ENCODE measurements at places on chromosomes 2 and 18.

GRCh38 chr2:117335967-117336366, 478.5 kb upstream of the DDX18 start:
- DNase-seq, result no peak

DNA sequence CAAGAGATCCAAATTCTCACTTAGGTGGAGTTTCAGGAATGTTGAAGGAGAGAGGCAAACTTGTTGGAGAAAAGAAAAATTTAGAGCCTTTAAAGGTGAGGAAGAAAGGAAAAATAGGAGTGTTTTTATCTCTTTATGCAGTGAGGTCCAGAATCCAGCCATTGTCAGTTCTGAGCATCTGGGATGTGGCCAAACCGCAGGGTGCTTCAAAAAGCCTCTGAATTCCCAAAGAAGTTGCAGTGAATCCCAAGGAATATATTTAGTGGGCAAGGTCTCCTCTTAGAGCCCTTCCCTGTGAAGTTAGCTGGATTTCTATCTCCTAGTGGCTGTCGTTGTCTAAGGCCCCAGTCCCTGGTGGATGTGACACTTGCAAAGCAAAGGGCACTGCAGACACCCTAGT, 51.2 kb downstream of the MTCL1 start:
- DNase-seq, result no peak

DNA sequence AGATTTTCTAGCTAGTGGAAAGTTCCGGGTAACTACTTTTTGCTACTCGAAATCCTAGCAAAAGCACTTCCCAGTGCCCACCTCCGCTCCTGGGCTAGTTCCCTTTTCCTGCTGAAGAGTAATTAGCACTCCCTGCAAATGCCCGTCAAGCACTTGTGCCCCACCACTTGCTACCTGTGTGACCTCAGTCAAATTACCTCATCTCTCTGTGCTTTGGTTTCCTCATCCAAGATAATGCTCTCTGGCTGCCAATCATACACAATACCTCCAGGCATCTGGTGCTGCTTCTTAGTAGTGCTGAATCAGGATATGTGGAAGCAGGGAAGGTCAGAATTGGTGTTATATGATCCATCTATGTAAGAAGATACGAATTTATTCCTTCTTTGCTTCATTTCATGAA, 102.1 kb upstream of the CDCA7 start:
- DNase-seq, result no peak

DNA sequence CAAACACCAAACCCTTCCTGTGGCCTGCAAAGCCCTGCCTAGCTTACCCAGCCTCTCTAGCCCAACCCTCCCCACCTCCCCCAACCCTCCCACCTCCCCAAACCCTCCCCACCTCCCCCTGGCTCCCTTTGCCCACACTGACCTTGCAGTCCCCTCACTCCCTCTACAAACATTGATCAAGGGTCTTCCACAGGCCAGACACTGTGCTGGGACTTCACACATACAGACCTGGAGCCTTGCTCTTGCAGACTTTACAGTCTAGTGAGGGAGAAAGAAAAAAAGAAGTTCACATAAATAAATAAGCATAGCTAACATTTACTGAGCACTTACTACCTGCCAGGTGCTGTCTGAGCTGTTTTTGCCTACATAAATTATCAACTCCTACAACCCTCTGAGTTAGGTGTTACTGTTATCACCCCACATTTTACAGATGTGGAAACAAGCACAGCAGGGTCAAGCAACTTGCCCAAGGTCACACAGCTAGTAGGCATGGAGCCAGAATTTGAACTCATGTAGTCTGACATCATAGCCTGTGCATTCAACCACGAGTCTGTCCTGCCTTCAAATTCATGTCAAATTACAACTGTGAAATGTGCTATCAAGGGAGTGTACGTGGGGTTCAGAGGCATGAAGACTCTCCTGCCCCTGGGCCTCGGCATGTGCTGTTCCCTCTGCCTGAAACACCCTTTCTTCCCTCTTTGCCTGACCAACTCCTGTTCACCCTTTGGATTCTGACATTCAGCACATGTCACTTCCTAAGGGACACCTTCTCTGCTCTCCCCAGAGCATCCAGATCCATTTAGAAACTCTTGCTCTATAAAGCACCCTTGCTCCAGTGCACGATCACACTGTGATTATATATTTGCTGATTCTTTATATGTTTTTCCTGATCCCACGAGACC, 209.9 kb downstream of the TNS1 start:
- DNase-seq, result no peak

DNA sequence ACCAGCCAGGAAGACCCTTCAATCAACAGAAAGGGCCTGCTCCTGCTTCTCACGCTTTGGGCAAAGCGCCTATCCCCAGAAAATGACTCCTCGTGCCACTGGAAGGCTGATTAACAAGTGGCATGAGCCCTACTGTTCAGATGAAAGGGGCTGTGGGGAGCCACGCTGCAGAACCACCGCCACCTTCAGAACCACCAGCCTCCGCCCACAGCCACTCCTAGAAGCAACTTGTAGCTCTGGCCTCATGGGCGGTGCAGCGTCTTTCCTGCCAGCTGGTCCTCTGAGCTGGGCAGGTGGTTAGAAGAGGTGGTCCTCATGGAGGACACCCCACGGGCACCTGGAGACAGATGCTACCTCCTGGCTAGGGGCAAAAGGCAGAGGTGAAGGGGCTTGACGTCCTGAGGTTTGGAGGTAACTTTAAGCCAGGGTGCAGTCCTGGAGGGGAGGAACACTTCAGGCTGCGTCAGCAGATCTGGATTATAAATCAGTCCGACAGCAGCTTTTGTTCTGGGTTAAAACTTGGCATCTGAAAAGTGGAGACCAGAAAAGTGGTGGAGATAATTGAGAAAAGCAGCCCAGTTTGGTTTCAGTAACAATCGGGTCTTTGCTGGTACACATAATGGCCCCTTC, 861 bp upstream of the SEMA4C start:
- peak; percentile 35 for DNase-seq

DNA sequence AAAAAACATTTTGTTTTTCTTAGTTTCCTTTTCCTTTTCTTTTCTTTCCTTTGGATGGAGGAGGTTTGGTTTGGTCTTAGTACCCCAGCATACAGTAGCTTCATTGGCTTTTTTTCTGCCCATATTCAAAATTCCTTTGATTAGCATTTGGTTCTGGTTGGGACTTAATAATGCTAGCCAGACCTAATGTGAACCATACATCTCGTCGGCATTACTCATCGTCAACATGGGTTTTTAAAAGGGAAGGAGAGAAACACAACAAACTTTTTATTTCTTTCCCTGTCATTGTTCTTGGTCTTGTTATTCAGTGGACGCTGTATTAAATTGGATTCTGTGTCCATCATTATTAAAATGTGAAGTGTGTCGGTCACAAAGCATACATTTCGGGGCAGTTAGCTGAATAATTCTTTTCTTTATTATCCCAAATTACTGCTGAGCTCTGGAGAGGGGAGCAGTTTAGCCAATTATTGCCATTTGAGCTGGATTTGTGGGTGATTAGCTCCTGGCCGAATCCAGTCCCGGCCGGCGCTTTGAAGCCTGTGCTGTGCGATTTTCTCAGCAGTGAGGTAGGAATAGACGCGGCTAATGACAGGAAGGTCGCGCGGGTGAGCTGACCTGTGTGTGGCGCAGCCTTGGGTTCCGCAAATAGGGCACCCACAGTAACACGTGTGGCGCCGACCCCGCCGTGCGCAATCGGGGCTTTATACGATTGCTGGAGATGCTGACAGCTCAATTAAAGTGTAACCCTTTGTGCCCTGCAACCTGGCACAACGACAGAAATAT, 303.3 kb downstream of the GBX2 start:
- no peak for DNase-seq

- no peak for DNase-seq
These were observed 28.2 kb upstream of the GIGYF2 start for GRCh38 chr2:232668805-232669444.

GRCh38 chr2:189336276-189336975, 104.8 kb upstream of the WDR75 start:
- no peak for DNase-seq

DNA sequence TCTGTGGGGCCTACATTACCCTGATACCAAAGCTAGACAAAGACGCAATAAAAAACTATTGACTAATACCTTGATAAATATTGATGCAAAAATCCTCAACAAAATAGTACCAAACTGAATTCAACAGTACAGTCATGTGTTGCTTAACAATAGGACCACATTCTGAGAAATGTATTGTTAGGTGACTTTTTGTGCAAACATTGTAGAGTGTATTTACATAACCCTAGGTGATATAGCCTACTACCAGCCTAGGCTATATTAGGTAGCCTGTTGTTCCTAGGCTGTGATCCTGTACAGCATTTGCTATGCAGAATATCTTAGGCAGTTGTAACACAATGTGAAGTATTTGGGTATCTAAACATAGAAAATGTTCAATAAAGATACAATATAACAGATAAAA, 36.7 kb downstream of the CCDC138 start:
- DNase-seq, result no peak

DNA sequence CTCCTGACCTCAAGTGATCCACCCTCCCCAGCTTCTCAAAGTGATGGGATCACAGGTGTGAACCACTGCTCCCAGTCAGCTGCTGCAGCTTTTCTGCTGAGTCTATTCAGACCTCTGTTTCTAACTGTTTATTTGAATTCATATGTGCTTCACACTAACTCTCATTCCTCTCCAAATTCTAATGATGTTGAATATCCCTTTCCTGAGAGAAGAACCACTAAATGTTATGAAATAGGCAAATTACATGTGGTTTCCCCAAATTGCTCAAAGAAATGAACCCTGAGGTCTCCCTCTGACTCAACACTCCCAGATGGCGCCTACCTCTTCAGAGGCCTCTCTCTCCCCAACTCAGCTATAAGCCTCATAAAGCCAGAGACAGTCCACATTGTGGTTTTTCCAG, 98.6 kb downstream of the IRS1 start:
- peak; percentile 29 for DNase-seq

GRCh38 chr2:45678791-45679348, 27.4 kb downstream of the PRKCE start:
- no peak for DNase-seq

DNA sequence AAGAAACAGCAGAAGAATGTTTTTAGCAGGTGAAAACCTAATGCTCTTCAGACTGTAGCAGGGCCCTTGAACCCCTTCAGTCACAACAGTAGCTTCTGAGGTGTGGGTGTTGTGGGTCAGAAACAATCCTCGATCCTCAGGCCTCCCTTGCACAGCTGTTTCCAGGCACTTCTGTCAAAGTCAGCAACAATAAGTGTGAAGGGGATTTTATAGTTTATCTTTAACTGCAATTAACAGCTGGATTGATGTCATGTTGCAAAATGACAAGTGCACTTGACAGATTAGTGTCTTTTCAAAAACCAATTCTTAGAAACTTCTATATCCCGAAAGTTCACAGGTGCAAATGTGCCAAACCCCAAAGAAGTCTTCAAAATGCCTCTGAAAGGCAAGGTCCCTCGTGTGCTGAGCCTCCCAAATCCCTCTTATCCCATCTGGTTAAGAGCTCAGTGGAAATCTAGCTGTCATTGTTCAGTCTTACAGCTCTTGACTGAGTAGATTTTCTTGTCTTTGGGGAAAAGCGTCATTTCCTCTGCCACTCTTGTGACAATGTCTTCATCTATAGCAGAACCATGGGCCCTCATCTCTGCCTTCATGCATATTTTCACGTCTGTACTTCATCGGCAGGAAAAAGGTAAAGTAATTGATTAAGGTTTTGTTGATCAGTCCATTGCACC, 29.6 kb downstream of the M1AP start:
- peak; percentile 69 for DNase-seq

- DNase-seq, result no peak
These were observed 186.8 kb upstream of the GLI2 start for GRCh38 chr2:120548627-120549608.

GRCh38 chr18:37285825-37286224, 279.8 kb downstream of the CELF4 start:
- DNase-seq, result no peak

- no peak for DNase-seq
These were observed 182.8 kb upstream of the FOSL2 start for GRCh38 chr2:28209864-28210263.

GRCh38 chr18:73615506-73615905, 532.1 kb downstream of the FBXO15 start:
- DNase-seq, result no peak

DNA sequence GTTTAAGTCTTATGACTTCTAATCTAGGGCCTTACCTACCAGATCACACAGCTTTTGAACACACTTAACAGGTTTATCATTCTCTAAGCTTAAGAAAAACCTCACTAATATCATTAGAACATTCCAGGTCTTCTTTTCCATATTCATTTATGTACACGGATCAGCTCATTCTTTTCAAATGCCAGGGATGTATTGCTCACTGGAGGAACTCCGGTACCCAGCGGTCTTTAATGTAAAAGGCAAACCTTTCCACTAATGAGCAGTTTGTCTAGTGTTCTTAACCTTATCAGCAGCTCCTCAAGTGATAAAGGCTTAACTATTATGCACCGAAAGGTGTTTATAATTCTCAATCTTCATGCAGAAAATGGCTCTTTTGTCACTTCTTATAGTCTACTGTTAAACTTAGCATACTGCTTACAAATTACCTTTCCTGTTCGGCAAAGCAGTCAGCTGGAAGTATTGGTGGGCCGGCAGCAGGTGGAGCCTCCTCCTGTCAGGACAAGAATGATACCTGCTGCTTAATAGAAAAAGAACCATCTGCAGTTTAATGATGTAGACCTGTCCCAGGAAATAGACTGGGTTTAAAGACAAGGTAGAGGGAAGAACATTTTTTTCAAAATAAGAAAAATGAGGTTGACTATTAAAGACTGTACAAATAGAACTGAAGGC, 142.7 kb downstream of the FIGN start:
- no peak for DNase-seq

- DNase-seq, result no peak
These were observed 9.1 kb upstream of the PROM2 start for GRCh38 chr2:95265182-95265581.

DNA sequence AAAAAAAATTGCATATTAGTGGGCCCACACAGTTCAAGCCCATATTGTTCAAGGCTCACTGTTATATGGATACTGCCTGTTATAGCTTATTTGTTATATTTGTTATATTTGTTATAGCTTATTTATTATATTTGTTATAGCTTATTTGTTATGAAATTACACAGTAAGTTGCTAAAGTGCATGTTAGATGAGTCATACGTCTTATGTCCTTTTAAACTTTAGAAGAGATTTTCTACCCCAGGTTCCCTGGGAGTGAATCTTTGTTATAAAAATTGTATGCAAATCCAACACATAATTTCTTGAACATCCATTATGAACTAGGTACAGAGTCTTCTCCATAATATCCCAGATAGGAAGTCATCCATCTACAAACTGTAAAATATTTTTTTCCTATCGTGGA, 22.1 kb downstream of the HTR2B start:
- no peak for DNase-seq

GRCh38 chr2:54895730-54896129, 154.5 kb downstream of the RTN4 start:
- DNase-seq, result no peak

Data from NCI-H524 (cell line).